Stimulated activated CD4-positive, alpha-beta T cell treated with anti-CD3 and anti-CD28 coated beads, Interleukin-15, amount 100 ng/mL, for 48 hours (primary cell): ENCODE measurements at places on chromosomes 16 and 17.

GRCh38 chr16:4749700-4750257 lies 15.4 kb downstream of the DNAAF8 start:
- DNase-seq = no peak

- DNase-seq = no peak
Measured at GRCh38 chr16:81275064-81275532, 36.6 kb downstream of the BCO1 start.

DNA sequence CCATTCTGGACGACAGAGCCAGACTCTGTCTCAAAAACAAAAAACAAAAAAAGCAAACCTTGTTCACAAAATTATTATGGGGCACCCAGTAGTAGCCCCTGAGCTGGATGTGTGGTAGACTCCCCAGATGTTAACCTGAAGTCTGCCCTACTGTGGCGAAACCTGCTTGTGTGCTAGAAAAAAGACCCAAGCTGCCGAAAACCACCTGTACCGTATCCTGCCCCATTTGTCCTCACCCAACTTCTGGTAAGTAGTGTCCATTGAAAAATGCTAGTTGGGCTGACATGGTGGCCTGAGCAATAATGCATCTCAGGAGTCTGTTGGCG lies 9.1 kb downstream of the RMI2 start:
- no peak for DNase-seq

DNA sequence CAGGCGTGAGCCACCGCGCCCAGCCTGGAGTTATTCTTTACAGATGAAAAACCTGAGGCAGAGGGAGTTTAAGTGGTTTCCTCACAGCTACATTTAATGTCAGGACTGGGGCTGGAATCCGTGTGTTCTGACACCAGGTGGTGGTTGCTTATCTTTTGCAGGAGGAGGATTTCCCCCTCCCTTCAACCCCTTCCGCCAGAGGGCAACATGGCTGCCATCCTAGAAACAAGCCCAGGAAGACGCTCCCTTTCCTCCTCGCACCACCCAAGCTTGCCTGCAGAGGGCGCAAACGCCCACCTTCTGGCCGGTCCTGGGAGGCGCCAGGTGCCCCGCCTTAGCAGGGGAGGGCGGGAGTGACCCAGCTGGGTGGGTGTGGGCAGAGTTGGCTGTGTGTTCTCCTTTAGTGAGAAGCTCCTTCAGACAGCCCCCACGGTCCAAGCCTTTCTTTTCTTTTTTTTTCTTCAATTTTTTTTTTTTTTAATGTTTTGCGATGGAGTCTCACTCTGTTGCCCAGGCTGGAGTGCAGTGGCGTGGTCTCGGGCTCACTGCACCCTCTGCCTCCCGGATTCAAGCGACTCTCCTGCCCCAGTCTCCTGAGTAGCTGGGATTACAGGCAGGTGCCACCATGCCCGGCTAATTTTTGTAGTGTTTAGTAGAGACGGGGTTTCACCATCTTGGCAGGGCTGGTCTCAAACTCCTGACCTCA lies 9.9 kb upstream of the RAP1GAP2 start:
- peak; percentile 90 for DNase-seq

- DNase-seq = no peak
Measured at GRCh38 chr16:89363621-89364393, 126.6 kb downstream of the ANKRD11 start.

DNA sequence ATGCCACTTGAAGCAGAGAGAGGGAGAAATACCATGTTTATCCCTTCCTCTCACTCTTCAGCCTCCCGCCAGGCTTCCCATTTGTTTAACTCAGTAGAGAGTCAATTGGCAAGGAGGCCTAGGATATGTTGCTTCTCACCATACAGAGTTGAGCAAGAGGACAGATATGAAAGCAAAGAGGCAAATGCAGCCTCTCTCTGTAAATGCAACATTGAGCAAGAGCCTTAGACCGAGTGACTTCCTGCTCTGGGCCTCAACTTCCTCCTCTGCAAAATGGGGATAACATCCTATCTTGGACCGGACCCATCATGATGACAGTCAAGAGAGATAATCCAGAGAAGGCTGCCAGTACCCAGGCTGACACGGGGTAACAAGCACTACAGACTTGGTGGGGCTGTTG lies 36.8 kb downstream of the SOCS1 start:
- no peak for DNase-seq

GRCh38 chr17:68048996-68049395 lies 13.5 kb downstream of the KPNA2 start:
- DNase-seq = no peak

- DNase-seq = no peak
Measured at GRCh38 chr17:11303773-11304394, 62.9 kb downstream of the SHISA6 start.

DNA sequence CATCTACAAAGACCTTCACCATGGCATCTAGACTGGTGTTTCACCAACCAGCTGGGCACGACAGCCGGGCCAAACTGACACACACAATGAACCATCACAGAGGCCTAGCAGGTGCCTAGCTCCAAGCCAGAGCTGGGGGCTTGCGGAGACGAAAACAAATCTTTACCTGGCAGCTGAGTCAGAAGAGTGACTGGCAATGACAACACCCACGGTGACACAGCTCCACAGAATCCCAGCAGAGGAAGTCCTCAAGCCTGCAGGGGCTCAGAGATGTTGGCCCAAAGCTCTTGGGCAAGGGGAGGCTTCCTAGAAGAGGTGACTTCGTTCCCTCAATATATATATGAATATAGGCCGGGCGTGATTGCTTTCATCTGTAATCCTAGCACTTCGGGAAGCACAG lies 5.1 kb downstream of the MMP25 start:
- no peak for DNase-seq

- no peak for DNase-seq
Measured at GRCh38 chr16:2093793-2094192, 41.9 kb downstream of the PKD1 start.

DNA sequence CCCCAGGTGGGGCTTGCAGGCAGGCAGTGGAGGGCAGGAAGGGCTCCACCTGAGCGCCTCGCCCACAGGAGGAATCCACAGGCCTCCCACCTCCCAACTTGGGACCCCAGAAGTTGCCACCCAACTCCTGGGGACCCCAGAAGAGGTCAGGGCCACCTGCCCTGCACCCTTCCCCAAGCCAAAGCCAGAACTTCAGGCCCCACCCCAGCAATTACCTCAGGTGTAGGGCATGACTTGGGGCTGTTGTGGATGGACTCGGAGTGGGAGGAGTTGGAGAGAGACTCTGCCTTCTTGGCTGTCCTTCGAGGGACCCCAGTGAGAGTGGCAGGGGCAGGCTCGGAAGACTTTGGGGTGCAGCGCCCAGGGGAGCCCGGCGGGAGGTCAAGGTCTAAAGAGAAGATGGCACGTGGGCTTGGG lies 10.5 kb downstream of the TSPOAP1 start:
- DNase-seq = no peak

DNA sequence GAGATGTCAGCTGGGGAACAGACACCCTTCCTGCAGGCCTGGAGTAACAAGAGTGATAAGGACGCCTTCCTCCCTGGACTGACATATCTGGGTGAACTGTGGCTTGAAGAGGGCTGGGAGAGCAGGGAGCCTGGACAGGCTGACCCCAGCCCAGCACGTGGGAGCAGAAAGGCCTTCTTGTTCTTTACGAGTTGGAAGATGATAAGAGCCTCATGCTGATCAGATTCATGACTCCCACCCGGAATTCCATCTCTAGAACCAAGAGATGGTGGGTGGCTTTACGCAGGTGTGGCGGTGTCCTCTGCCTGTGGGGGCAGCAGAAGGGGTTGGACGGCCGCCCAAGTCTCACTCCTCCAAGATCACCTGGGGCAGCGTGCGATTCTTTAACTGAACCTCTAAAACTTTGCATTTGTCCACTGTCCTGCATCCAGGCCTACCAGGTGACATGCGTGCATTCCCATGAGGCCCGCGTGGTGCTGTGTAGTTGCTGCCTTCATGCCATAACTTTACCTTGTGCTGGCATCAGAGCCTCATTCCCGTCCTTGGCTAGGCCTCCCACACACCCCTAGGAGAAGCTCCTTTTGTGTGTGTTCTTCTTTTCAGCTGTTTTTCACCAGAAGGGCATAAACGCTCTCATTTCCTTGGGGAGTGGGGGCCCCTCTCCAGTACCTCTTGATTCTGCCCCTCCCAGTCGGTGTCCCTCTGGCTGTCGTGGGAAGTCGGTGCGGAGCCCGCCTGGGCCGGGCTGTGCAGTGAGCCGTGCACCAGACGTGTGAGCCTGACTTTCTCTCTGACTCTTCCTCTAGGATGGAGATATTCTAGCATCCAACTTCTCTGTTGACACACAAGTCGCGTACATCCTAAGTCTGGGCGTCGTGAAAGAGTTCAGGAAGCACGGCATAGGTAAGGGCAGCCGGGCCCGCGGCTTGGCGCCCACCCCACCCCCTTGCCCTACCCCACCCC lies 13.3 kb downstream of the C16orf90 start:
- no peak for DNase-seq

DNA sequence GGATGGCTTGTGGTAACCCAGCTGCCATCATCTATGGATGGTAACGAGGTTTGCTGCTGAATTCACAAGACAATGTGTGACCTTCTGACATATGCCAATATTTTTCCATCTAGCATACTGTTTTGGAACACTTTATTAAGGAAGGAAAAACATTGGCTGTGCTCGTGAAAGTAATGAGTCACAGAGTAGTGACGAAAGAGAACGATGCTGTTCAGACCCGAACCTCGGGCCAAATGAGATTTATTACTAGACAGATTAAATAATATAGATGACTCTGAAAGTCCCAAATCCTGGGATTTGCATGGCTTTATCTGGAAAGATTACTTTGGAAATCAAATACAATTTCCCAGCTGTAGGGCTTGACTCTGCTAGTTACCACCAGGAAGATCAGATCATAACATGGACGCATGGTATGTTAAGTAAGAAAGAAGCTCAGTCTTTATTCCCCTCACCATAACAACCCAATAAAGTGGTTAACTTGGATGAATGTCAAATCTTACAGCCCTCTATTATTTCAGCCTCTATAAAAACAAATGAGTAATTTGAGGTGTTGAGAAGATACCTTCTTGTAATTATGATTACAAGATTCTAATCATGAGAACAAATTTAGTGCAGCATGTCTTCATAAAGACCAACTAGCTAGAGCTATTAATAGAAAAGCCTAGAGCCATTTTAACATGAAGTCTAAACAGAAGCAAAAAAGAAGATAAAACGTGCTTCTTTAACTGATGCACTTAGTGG lies 32.6 kb downstream of the ERN1 start:
- no peak for DNase-seq

DNA sequence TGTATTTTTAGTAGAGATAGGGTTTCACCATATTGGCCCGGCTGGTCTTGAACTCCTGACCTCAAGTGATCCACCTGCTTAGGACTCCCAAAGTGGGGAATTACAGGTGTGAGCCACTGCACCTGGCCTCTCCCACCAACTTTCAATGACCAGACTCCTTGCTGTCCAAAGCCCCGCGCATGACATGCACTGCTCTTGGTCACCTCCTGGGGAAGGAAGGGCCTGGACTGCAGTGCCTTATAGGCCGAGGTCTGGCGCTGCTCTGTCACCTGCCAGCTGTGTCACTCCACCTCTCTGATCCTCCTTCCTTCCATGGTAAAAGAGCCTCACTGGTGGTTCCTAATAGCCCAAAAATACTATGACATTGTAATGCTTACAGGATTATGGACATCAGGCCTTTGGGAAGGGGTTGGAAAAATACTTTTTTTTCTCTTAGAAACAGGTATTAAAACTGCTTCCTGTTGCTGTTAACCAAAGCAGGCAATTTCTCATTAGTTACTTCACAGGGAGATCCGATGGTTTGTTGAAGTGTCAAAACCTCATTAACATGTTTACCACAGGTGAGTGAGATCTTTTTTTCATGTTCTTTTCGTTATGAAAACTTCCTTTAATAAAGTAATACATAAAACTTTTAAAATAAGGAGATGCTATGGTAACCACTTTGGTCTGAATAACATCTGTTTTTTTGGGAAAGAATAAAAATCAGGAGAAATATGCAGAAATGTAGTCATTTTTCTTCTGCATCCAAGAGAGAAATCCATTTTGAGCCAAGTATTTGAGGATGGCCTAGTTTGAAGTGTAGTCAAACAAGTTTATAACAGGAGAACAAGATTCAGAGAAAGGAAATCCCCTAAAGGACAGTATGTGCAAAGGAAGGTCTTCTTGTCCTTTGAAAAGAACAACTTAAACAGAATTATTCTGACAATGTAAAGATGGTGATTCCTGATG lies 35.5 kb downstream of the GRB7 start:
- DNase-seq = no peak

- DNase-seq = no peak
Measured at GRCh38 chr16:67346341-67346740, 19.7 kb downstream of the LRRC36 start.

- no peak for DNase-seq
Measured at GRCh38 chr17:83155128-83156121, 76.0 kb downstream of the METRNL start.

- DNase-seq = no peak
Measured at GRCh38 chr16:67528870-67529581, 397 bp downstream of the RIPOR1 start.

- DNase-seq = peak; percentile 66
Measured at GRCh38 chr17:39209317-39210092, 9.4 kb downstream of the RPL19 start.

- no peak for DNase-seq
Measured at GRCh38 chr16:85670840-85671239, 17.9 kb downstream of the GINS2 start.

GRCh38 chr16:70480127-70481105 lies 26.0 kb downstream of the FCSK start:
- DNase-seq = no peak

DNA sequence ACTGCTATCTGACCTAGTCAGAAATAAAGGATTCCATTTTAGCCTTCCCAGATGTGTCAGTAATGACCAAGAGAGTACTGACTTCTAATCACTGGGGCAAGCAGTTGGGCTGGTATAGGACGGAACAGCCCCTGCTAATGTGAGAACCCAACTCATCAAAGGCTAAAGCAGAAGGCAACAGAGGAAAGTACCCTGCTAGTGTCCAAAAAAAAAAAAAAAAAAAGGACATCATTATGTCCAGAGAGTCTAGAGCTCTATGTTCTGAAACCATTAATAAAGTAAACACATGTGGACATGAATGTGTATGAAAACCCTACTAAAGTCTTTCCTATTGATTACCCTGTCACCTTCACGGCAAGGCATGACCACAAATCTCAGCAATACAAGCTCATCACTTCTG lies 85.0 kb downstream of the CYTH1 start:
- DNase-seq = no peak

DNA sequence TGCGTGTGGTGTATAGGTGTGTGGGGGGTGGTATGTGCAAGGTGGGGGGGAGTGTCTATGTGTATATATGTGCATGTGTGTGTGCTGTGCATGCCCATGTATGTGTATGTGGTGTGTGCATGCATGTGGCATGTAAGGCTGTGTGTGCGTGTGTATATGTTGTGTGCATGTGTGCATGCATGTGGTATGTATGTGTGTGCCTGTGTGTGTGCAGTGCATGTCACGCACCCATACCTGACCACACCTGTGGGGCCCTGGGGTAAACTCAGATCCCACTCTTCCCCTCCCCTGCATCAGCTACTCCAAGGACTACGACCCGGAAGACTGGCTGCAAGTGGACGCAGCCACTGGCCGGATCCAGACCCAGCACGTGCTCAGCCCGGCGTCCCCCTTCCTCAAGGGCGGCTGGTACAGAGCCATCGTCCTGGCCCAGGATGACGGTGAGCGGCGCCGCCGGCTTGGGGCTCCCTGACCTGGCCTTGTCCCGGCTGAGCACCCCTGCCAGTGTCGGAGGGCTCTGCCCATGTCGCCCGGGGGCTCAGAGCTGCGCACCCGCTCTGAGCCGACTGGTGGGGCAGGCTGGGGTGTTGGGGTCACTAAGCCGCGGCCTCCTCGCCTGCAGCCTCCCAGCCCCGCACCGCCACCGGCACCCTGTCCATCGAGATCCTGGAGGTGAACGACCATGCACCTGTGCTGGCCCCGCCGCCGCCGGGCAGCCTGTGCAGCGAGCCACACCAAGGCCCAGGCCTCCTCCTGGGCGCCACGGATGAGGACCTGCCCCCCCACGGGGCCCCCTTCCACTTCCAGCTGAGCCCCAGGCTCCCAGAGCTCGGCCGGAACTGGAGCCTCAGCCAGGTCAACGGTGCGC lies 9.1 kb downstream of the SLC22A31 start:
- no peak for DNase-seq
